HT-29 (cell line): ENCODE measurements at places on chromosomes 7 and 10.

DNA sequence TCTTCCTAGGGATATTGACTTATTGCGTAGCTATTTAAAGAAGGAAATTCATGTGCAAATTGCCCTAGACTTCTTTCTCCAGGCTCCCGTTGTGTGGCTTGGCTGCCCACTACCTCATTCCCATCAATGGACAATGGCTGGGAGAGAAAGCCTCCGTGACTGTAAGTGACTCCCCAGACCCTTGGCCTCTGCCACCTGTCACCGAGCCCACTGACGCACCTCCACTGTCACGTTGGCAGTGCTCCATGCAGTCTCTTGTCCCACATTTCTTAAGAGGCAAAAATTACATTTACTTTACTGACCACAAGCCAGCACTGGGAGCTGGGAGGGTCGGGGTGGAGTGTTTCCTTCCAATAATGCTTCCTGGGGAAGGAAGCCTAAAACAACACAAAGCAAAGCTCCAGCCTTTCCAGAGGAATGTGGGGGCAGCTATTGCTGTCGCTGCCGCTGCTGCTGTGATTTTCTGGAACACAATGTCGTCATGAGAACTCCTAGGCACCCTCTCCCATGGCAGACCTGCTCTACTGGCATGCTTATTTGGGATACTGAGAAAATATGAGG, 89.7 kb upstream of the STEAP1B start:
- DNase-seq: no peak

GRCh38 chr7:27834179-27834921, 94.4 kb downstream of the TAX1BP1 start:
- DNase-seq: no peak

- no peak for DNase-seq
Observed at GRCh38 chr7:102447311-102447710, 13.9 kb downstream of the ORAI2 start.

- DNase-seq: no peak
Observed at GRCh38 chr7:77252506-77252905, 52.9 kb upstream of the FGL2 start.

DNA sequence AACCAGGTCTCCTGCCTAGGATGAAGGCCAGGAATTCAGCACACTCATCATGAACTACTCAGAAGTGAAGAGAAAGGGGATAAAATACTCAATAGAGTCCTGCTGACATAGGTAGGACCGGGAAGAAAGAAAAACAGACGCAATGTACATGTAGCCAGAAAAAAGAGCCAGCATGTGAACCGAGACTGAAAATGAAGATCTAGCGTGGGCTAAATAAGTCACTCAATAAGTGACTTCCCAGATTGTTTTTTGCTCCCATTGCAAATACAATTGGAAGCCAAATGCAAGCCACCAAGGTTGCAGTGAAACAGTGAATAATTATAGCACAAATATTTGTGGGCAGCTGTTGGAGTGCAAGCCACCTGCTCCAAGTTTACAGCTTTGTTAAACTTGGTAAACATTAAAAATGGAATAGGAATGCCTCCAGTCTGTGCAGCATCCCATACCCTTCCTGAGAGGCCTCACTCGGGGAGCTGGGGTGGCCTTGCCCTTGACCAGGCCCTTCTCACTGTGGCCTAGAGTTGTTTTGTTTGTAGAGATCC, 34.7 kb upstream of the HPS1 start:
- DNase-seq: no peak

DNA sequence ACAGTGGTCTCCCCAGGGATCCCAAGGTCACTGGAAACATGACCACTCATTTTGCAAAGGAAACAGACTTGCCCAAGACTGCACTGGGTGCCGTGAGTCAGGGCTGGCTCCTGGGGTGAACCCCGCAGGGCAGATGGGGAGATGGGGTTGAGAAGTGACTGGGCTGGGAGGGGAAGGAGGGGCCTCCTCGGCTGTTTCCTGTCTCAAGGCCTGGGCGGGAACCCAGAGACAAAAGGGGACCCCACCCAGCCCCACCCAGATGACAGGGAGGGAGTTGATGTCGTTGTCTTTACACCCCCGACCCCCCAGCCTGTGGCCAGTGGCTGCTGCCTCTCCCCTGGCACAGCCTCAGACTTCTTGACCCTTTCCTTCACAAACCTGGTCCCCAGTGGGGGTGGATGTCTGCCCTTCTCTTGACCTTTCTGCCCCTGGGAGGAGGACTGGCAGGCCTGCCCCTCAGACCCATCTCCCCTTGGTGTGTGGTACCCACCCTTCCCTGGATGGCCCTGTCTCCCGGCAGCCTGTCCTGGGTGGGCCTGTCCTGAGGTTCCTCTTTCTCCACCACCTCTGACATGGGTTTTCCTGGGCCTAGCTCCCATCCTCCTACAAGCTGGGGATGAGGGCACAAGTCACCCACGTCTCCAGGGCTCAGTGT, 1.4 kb downstream of the MYO1G start:
- no peak for DNase-seq
